Stimulated activated CD4-positive, alpha-beta T cell treated with anti-CD3 and anti-CD28 coated beads, Interleukin-4, amount 100 ng/mL, for 24 hours (primary cell): ENCODE measurements at places on chromosomes 12 and 14.

DNA sequence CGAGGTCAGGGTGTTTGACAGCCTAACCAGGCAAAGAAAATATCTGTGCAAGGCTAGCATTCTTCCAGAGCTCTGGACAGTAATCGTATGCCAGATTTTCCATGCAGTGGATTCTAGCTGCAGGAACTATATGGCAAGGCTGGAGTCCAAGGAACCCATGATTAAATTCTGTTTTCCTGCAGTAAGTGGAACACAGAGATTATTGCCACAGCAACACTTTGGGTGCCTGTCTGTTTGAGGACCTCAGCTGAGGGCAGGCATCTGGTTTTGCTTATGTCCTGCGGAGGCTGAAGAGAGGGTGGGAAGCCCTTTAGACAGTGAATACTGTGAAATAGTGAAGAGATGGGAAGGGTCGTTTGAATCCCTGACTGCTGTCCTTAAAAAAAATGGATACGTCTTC, 104.4 kb downstream of the DAD1 start:
- no peak for DNase-seq

GRCh38 chr14:28936601-28937000, 170.0 kb downstream of the FOXG1 start:
- no peak for DNase-seq

GRCh38 chr12:54431911-54432814, 13.1 kb upstream of the ITGA5 start:
- DNase-seq, result no peak

GRCh38 chr12:10305411-10305810, 2.3 kb upstream of the KLRD1 start:
- DNase-seq, result no peak

DNA sequence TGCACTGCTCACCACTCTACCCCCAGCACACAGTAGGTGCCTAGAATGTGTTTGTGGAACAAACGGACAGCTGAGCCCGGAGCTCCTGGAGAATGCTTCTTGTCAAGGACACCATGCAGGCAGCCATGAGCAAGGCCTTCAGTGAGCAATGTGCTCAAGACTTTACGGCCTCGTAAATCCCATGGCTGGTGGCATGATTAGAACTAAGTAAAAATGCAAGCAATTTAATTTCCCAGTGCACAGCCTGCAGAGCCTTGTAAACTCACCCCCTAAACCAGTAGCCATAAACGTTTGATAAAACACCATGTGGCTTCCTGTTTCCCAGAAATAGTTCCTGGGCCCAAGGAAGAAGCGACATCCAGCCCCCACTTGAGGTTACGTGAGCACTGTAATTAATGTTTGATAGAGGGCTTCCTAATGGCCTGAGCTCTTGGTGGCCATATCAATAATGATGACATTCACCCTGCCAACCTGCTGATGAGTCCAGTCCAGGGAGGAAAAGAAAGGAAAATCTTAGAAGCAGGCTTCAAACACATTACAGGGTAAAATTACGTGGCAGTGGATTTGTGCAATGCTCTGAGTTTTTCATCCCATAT, 36.4 kb upstream of the FICD start:
- no peak for DNase-seq

GRCh38 chr12:89211456-89211855, 140.8 kb downstream of the DUSP6 start:
- DNase-seq, result no peak

DNA sequence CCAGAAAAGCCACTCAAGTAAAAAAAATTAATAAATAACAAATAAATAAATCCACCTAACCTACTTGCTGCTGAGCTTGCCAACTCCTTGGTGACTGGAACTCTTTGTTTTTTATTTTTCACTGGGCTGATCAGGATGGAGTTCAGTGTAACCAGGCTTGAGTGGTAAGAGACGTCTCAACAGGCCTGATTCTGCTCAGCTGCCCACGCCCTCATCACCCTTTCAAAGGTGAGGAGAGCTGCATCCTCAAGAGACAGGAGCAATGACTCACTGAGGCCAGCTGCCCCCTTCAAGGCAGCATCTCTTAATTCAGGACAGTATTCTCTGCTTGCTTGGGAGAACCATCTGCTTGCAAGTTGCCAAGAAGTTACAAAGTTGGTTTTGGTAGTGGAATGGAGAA, 111.9 kb upstream of the CPM start:
- DNase-seq, result no peak
